ENCODE measurements at places on chromosomes 3 and 15.

- no peak for DNase-seq
Observed at GRCh38 chr3:144127700-144128099, 156.1 kb downstream of the DIPK2A start.

- DNase-seq = no peak
Observed at GRCh38 chr15:101121511-101122090, 130.2 kb downstream of the CHSY1 start.

- DNase-seq = no peak
Observed at GRCh38 chr3:49244581-49245205, 32.3 kb downstream of the C3orf62 start.

DNA sequence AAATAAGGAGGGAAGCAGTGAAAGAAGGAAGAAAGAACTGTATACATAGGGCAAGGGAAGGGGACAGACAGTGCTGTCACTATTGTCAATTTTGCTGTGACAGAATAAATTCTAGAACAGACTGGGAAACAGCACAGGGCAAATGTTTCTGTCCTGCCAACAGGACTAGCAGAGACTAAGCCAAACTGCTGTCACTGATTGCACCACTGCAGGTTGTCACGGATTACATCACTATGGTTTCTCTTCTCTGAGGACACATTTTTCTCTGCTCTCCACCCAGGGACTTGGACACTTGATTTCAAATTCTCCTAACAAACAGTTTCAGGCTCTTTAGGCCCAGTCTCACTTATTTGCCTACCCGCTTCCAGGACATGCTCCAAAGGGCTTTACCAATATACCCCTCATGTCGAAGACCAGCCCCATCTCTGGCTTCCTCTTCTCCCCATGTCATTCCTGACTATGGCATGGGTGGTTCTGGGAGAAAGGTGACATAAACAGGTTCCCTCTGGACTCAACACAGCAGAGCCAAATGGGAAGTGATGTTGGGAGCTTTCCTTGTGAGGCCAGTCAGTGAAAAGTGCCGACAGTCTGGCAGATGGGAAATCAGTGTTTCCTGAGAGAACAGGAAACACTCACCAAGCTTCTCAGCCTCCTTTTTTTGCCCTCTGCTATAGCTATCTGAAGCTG, 70.2 kb upstream of the ST3GAL6 start:
- no peak for DNase-seq

DNA sequence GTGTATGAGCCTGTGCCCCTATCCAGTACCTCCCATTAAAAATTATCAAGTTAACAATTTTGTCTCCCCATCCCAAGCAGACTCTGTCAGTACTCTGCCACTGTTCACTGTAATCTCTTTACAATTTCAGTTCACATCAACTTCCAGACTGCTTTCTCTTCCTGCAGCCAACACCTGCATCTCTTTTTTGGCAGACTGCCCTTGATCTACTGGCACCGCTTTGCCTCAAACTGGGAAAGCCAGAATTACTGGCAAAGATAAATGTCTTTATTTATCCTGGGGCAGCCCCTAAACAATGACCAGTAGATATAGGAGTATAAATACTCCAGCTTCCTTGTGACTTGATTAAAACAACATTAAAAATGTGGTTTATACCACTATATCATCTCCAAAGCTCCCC, 494.1 kb downstream of the ZNF385D start:
- DNase-seq = no peak

GRCh38 chr3:55157731-55158130, 229.9 kb upstream of the LRTM1 start:
- DNase-seq = no peak

- DNase-seq = no peak
Observed at GRCh38 chr3:135161425-135161824, 366.4 kb downstream of the EPHB1 start.
